A172 (cell line): ENCODE measurements at places on chromosomes 5 and 9. TPM values are rescaled to one million over a fixed set of nuclear protein-coding genes. Genes with fewer than 3 reads are reported as not detected.

Gene FBP2
- not detected in 2 replicates for total RNA-seq

Gene SMIM27
- total RNA-seq, result 1.2 and 3.1 TPM in 2 replicates

Gene BTNL8
- total RNA-seq, result 0.71 TPM in 1 of 2 replicates, not detected in the other

Gene TPPP
- total RNA-seq, result 0.05 and 0.36 TPM in 2 replicates

Gene LRRC70
- 0.36 and 1.4 TPM in 2 replicates for total RNA-seq

DNA sequence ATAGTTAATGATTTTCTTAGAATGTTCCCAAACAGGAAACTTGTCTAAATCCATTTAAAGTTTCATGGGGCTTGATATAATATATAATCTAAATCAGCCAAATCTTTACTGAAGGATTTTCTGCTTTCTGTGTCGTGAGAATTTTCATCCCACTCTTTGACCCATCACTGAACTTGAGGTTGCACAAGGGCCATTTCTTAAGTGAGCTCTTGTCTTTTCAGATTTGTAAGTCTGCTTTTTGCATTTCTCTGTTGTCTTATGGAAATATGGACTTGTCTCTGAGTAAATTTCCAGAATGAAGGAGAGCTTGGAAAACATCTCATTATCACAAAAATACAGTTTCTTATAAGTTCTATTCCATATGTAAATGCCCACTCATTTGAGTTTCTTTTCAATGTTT is 149.2 kb upstream of the ARRDC3 start:
- DNase-seq, result no peak

GRCh38 chr5:101431201-101431600 is 528.1 kb upstream of the ST8SIA4 start:
- DNase-seq, result no peak

DNA sequence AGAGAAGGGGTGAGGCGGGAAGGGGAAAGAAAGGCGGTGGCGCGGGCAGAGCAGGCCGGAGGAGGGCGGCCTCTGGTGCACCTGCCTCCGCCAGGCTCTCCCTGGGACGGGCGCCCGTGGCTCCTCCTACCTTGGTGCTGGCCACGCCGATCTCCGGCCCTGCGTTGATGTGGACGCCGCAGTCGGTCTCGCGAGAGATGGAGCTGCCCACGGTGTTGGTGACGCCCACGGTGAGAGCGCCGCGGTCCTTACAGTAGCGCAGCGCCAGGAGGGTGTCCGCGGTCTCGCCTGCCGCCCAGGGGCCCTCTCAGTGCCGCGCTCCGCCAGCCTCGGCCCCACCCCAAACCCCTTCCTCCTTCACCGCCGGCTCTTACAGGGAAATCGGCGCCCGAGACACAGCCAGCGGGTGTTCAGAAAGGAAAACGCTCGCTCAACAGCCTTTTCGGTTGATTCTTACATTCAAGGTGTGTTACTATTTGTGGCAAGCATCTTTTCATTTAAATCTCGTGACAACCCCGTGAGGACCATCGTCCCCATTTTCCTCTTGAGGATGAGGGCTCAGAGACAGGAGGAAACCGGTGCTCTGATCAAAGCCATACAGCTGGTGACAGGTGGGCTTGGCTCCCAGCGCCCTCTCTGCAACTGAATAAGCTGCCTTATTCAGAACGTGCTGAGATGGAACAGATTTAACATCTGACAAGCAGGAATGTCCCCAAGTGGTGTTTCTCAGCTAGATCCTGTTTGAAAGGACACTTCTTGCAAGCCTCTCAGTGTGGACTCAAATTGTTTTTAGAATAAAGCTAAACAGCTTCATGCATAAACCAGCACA is 22.0 kb upstream of the MAPK9 start:
- DNase-seq, result no peak

GRCh38 chr5:78537821-78538220 is 110.8 kb downstream of the LHFPL2 start:
- peak; percentile 48 for DNase-seq

- DNase-seq, result no peak
These were observed 1.4 kb downstream of the TAF7 start for GRCh38 chr5:141319202-141319601.

GRCh38 chr5:102600964-102601363 is 102.2 kb upstream of the SLCO6A1 start:
- peak; percentile 8 for DNase-seq

GRCh38 chr5:143739746-143740145 is 72.2 kb upstream of the HMHB1 start:
- no peak for DNase-seq

DNA sequence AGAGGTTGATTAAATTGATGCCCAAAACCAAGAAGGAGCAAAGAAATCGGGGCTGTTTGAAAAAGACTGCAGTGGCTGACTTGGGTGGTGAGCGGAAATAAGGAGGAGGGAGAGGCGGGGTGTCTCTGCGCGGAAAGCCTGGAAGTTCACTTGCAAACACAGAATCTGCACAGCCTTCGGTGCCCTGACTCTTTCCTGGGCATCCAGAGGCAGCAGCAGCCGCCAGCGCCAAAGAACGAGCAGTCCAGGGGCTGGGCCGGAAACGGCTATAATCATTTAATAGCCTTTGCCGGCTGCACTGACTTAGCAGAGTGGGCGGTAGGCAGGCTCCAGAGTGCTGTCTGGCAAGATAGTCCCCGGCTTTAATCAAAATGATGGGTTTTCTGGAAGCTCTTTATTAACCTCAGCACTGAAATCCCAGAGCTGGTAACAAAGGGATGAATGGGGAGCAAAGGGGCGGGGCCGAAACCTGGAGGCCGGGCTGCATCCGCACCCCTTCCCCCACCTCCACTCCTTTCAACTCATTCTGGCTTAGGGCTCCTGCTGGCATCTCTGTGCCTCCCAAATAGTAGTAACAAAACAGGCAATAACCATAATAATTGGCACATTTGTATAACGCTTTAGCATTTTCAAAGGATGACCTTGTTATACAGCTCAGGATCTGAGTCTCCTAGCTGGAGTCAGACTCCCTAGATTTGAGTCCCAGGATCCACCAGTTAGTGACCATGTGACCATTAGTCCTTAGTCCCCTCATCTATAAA is 35.7 kb downstream of the PCDHAC2 start:
- peak; percentile 45 for DNase-seq
